Stomach (tissue), 19 donors: ENCODE measurements at places on chromosomes 3 and 15.
A peak's percentile ranks its signal among the peaks of the same experiment; 100 is the strongest.

GRCh38 chr15:73991260-73991659 lies 835 bp downstream of the STOML1 start:
- DNase-seq, result peak; percentile 62

- no peak for DNase-seq
Observed at GRCh38 chr3:59606638-59607266, 556.9 kb upstream of the CFAP20DC start.

GRCh38 chr3:172258624-172259023 lies 189.6 kb downstream of the GHSR start:
- DNase-seq, result peak; percentile 64

- peak; percentile 65 for DNase-seq
Observed at GRCh38 chr3:114624571-114625181, 330.8 kb downstream of the TIGIT start.

GRCh38 chr3:49882166-49882565 lies 12.5 kb upstream of the CAMKV start:
- no peak for DNase-seq

- no peak for DNase-seq
Observed at GRCh38 chr15:90161950-90162361, 39.2 kb upstream of the SEMA4B start.

GRCh38 chr15:77786956-77787355 lies 154.2 kb upstream of the LINGO1 start:
- DNase-seq, result no peak

- DNase-seq, result no peak
Observed at GRCh38 chr15:51760805-51761204, 9.4 kb downstream of the TMOD2 start.

DNA sequence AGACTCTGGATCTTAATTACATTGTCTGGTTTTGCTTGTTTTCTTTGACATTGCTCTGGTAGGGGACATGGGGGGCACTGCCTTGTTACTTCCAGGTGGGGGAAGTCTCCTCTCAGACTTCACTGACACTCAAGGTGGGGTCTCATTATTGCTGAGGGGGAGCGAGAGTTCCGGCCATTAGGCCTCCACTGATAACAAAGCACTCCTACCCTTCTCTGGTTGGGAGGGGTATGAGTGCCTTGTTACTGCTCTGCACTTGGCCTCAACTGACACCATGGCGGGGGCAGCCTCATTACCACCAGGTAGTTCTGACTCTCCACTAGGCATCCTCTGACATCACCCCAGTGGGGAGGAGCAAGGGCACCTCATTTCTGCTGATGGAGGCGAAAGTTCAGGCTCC lies 25.7 kb downstream of the SH3GL3 start:
- no peak for DNase-seq

GRCh38 chr3:128506754-128507153 lies 13.8 kb upstream of the GATA2 start:
- no peak for DNase-seq

- DNase-seq, result no peak
Observed at GRCh38 chr15:65772930-65773329, 19.2 kb downstream of the DENND4A start.

GRCh38 chr3:12194669-12195161 lies 36.0 kb upstream of the TIMP4 start:
- peak; percentile 66 for DNase-seq

GRCh38 chr3:154971771-154972326 lies 108.3 kb upstream of the MME start:
- DNase-seq, result no peak

DNA sequence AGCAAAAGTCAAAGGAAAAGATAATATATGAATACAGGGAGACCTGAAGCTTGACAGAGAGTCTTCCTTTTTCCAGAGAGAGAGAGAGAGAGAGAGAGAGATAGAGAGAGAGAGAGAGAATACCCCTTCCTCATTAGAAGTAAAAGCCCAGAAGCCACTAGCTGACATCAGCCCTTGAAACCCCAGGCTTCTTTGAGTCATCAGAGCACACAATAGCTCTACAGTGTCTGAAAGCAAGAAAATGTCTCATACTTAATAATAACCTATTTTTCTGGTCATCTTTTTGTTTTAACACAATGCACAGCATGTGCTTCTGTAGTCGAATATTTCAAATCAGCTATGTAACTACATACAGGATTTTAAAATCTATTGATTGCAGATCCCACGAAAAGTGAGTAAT lies 109.2 kb upstream of the NANOGP8 start:
- no peak for DNase-seq

DNA sequence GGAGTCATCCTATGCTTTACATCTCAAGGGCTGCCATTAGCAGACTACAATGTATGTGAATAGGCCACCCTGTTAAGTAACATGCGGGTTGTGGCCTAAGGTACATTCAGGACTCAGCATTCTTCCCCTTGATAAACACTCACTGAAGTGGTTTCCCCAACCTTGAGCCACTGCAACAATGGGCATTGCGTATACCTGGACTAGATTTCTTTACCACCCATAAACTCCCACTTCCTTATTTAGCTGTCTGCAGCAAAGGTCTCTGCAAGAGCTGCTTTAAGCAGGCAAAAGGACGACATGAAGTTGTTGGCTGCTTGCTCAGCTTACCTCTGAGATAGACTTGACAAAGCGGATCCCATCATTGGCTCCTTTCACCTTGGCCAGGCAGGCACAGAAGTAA lies 16.2 kb downstream of the FYCO1 start:
- no peak for DNase-seq

- no peak for DNase-seq
Observed at GRCh38 chr3:56422316-56422715, 46.0 kb downstream of the ERC2 start.

GRCh38 chr15:71192816-71193215 lies 77.5 kb downstream of the THSD4 start:
- no peak for DNase-seq

DNA sequence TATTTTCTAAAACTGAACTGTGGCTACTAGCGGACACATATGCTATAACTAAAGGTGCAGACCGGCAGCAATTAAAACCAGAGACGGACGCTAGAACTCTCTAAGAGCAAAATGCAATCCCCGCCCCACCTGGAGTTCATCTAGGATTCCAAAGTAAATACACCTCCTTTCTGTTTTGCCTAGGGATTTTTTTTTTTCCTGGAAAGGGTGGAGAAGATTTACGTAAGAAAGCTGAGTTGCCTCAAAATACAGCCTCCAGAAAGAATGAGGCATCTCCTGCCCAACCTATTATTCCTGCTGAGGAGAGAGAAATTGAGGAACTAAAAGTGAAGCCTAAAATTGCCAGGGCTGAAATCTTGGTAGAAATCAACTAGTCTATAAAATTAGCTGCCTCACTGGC lies 150.2 kb downstream of the TP63 start:
- DNase-seq, result no peak

GRCh38 chr3:57230006-57230405 lies 2.5 kb downstream of the APPL1 start:
- DNase-seq, result no peak
